ENCODE measurements at places on chromosomes 4 and X.

DNA sequence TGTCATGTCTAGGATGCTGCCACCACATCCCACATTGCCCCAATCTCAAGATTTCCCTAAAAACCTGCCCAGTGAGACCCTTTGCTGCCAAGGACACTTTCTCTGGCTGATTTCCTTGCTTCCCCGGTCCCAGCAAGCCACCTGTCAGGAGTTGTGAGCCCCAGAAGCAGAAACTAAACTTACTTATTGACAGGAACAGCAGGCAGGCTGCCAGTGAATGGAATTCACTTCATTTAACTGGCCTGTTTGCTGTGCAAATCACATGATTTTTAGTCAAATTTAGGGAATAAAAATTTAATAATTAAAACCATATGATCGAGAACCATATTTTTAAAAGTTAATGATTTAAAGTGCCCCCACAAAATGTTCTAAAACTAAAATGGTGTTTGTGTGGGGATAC, 48.5 kb downstream of the MAMLD1 start:
- DNase-seq: no peak

GRCh38 chr4:41361794-41362526, 105.2 kb downstream of the UCHL1 start:
- no peak for DNase-seq

DNA sequence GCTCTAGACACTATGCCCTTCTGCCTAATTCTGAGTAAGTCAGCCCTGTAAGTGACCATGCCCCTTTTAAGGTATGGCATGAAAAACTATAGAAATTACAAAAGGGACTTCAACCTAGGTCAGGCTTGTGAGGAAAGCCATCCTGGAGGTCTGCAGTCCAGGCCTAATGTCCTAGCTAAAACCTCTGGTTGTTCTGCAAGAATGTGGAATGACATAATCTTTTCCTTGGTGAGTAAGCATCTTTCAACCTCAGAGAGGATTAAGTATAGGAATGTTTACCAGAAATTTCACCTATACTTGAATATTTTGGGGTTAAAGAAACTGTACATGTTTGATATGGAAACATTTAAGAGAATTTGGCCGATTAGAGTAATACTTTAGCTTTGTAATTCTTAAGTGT, 23.8 kb upstream of the HPSE start:
- peak; percentile 42 for DNase-seq

DNA sequence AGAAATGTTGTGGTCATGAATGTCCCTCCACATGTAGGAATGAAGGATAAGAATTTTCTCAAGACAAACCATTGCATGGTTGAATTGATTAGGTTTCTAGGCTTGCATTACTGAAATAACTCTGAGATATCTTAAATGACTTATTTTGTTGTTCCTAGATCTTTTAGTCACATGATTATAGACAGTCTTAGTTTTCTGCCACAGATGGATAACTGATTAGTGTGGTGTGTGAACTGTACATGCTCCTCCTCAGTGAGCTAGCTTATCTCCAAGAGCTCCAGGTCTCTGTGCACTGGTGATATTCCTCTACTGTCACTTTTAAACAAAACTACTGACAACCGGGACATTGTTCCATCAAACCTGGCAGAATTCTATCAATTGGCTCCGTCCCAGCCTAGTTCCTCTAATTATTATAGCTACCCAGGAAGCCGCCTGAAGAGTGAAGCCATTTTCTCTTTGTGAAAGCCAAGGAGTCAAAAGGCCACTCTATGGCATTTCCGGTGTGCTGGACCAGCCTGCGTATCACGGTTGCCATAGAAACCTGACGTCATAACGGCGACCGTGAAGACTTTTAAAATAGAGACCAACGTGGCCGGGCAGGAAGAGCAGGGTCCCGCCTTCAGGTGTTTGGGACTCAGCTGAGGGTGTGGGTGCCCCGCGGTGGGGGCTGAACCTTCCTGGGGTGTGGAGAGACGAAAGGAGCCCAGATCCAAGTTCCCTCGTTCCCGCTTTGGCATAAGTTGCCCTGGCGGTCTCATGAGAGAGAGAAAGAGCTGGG, 28.1 kb downstream of the BEX3 start:
- DNase-seq: peak; percentile 54

DNA sequence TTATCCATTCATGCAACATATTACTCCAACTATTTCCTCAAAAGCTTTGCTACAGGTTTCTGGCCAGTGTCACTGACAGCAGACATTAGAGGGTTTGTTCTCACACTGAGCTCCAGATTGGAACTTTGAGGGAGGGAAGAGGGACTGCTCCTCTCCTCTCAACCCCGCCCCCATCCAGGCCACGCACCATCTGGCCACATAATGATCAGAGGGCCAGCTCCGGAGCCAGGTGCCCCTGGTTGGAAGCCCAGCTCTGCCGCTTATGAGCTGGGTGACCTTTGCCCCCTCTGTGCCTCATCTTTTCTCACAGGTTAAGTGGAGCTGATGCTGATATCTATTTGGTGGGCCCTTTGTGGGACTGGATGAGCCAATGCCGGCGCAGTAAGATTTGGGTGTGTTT, 55.8 kb downstream of the C4orf50 start:
- no peak for DNase-seq

- DNase-seq: no peak
These were observed 120.5 kb downstream of the SLC10A7 start for GRCh38 chr4:146401274-146401673.

DNA sequence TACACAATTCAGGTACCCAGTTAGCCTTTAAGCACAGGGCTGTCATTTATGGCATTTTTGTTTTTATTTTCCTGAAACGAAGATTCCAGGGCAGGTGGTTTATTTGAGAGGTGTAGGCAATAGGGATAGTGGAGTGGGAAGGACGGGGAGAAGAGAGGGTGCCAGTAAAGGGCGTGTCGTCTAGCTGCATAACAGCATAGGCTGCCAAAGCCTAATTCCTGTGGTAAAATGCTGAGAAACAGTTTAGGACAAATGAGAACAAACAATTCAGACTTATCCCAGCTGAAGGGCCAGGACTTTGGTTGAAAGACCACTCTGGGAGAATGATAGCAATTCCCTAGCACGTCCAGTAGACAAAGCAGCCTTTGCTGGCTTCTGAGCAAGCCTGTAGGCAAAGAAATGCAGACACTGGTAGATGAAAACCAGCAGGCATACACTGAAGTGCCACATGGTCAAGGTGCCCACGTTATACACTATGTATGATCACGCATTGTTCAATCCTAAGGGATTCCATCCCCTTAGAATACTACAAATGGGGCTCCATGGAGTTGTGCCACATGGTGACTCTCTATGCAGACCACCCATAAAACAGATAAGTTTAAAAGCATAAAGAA, 70.6 kb downstream of the PKD2 start:
- no peak for DNase-seq

- DNase-seq: no peak
These were observed 107.6 kb downstream of the DCTD start for GRCh38 chr4:182809417-182810102.

DNA sequence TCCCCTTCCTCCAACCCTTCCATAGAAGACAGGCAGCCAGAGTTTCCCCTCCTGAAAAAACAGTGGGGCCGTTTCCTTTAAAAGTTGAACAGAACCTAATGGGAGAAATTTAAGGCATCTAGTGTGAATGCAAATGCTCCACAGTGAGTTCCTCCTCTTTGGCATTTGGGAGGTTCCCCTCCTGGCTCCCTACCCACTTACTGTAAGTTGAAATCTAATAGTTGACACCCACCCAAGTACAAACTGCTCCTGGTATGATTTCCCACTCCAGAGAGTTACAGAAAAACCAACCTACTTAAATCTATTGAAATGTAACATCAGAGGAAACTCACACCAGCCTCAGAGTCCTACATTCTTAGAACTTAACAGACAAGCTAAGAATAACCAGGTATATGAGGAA, 17.6 kb downstream of the ENPEP start:
- DNase-seq: no peak

DNA sequence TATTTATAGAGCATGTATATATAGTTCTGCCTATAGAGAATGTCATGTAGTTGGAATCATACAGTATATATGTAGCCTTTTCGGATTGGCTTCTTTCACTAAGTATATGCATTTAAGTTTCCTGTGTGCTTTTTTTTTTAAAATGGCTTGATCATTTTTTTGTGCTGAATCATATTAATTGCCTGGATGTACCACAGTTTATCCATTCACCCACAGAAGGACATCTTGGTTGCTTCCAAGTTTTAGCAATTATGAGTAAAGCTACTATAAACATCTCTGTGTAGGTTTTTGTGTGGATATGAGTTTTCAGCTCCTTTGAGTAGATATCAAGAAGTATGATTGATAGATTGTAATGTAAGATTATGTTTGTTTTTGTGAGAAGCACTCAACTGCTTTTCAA, 23.8 kb downstream of the PTTG2 start:
- no peak for DNase-seq

GRCh38 chrX:9467751-9468150, 2.9 kb downstream of the TBL1X start:
- DNase-seq: peak; percentile 26

- no peak for DNase-seq
These were observed 24.1 kb downstream of the FRMPD4 start for GRCh38 chrX:12162420-12162819.

GRCh38 chr4:182837831-182838230, 79.4 kb downstream of the DCTD start:
- DNase-seq: no peak

DNA sequence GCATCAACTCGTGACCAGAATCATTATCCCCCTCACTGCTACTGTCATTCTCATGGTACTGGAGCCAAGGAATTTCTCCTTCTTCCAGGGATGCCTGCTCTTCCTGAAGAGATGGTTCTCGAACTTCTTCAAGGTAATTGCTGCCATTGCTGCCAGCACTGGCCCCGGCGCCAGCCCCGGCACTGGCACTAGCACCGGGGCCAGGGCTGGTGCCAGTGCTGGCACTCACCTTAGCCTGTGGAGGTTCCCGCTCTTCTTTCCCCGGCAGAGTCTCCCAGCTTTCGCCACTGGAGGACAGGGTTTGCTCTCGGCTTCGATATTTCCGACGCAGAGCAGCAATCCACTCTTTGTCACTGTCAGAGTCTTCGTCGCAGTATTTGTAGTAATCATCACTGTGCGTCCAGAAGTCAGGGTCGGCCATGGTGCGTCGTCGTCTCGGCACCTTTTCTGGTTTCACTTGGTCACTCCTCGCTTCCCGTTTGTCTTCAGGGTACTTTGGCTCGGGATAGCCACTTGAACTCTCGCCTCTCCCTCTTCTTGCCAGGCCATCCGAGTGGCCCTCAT, 3.4 kb downstream of the PJA1 start:
- DNase-seq: no peak

DNA sequence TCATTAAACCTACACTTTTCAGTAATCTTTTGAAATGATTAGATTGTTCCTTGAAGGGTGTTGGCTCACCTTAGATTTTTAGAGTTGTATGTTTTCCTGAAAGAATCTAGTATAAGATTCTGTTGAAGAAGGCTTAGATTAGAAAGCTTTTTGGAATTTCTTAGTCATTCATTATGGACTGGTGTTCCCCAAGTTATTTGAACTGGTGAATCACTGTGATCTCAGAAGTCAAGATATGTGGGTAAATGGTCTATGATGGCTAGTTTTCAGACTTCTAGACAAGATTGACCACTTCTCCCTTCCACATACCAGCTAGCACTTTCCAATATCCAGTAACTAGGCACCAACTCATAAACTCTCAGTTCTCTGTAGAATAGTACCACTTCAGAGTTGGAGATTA, 138.1 kb downstream of the KDM6A start:
- DNase-seq: peak; percentile 59

DNA sequence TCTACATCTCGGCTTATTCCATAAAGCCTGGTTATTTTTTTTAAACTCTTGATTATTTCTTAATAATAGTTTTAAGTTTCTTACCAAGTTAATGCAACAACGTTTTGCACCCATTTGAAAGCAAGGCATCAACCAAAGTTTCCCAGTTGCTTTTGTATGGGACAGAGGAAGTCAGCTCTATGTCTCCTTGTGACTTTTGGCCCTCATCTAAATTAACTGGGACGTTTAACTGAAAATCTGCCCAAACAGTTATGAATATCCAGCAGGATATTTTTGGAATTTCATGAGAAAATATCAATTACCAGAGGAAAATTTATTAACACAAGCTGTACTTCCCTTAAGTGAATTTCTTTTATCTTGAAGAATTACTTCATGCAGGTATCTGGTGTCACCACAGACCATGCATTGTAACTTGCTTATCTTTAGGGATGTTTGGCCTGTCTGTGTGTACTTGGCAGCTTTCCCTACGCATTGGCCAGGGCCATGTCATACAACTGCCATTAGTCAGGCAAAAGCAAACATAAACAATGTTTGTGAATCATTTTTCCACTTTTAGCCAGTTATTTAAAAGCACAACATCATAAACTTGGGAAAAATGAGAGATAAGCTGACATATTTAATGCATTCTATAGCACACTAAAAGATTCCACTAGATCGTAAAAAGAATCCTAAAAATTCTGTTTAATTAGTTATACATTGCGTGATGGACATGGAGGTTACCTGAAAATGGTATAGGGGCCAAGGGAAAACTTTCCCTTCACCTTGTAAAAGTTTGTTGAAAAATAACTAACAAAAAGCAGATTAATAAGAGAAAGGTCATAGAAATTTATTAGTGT, 101.4 kb upstream of the PDE5A start:
- DNase-seq: peak; percentile 52

GRCh38 chr4:122922877-122923511, 597 bp upstream of the NUDT6 start:
- peak; percentile 81 for DNase-seq

DNA sequence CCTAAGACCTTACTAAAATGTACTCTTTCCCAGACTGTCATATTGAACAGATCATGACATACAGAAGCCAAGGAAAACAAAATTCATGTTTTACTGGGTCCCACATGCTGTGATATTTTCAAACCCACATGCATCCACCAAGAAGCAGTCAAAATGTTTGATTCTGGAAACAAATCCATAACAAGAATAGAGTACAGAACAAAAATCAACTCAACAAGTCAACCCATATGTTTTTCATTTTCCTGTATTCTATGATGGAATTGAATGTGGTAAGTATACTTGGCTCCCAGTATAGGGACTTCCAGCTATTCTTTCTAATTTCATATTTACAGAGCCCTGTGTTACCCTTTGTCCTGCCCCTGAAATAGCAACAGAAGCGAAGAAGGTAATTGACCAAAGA, 106.8 kb downstream of the COL25A1 start:
- DNase-seq: no peak

GRCh38 chr4:186730621-186731020, 7.0 kb upstream of the FAT1 start:
- no peak for DNase-seq
